Left renal cortex interstitium (tissue), 4 donors: ENCODE measurements at places on chromosomes 11 and 22. TPM values are rescaled to one million over a fixed set of nuclear protein-coding genes. Genes with fewer than 3 reads are reported as not detected.

- DNase-seq, result no peak
Observed at GRCh38 chr11:70104419-70104818, 26.3 kb downstream of the ANO1 start.

GRCh38 chr11:117631336-117632140 is 165.5 kb downstream of the DSCAML1 start:
- no peak for DNase-seq

DNA sequence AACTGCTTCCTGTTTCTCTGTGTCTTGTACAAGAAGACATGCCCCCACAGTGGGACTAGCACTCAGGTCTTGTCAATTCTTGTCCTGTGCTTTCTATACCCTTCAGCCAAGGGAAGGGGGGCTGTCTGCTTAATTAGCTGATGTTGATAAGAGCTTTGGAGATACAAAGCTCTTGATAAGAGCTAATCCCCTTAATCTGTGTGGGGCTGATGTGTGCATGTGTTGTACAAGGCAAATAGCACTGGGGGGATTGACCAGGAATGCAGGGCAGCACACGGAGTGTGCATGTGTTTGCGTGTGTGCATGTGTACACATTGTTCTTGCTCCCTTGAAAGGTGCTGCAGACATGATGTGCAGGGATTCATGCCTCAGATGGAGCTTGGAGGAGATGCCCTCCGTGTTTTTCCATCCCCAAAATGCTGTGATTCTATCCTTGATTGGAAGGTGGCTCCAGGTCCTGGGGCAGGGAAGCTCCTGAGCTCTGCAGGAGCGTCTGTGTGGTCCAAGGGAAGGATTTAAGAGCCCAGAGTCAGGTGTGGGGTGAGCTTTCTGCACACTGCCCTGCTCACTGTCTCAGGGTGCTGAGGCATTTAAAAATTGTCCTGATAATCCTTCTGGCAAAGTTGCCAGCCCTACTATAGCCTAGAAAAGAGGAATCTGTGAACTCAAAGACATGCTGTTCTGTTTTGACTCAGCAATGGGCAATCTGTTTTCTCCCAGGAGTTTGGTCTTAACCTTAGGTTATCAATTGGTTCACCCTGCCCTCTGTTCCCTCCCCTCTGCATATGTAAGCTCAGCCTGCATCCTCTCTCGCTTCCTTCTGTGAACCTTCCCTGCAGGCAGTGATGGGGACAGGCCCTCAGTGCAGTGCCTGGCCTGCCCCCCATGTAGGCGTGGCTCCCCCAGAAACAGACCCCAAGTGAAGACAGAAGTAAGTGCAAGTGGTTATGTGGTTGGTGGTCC is 102.0 kb downstream of the GRIK4 start:
- no peak for DNase-seq

- no peak for DNase-seq
Observed at GRCh38 chr11:86671531-86672006, 847 bp downstream of the ME3 start.

GRCh38 chr11:104200688-104201087 is 36.7 kb upstream of the PDGFD start:
- DNase-seq, result no peak

NDUFV1 gene
- polyA plus RNA-seq, result 239 TPM

OR4D11 gene
- polyA plus RNA-seq, result not detected

ELMOD1 gene
- polyA plus RNA-seq, result 0.21 TPM
